PC-9 (cell line): ENCODE measurements at places on chromosomes 5 and 9. TPM values are rescaled to one million over a fixed set of nuclear protein-coding genes. Genes with fewer than 3 reads are reported as not detected.

The GCNT4 gene
- total RNA-seq, result 1.1 and 1.4 TPM in 2 replicates

GRCh38 chr5:81006947-81007636 lies 46.9 kb downstream of the RASGRF2 start:
- DNase-seq, result no peak

DNA sequence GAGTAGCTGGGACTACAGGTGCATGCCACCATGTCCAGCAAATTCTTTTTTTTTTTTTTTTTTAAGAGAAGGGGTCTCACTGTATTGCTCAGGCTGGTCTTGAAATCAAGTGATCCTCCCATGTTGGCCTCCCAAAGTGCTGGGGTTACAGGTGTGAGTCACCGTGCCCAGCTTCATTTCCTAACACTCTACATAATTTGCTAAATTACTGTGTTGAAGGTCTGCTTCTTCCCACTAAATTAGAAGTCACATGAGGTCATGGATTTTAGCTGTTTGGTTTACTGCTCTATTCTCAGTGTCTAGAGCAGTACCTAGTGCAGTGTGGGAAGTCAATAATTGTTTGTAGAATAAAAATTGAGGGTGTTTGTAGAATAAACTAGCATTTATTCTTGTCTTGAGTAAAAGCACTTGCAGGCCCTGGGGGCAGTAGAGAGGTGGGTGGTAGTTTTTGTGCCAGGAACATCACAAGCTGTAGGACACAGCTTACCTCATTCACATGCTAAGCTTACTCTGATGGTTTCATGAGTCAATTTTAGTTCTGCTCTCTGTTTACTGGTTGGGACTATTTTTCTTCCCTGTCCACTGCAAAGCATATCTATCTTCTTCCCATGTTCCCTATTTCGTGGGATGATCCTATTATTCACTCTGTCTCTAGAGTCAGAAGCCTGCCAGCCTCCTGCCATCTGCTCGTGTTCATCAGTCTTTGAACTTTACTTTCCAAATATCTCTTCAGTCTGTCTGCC lies 7.0 kb downstream of the TEX48 start:
- DNase-seq, result no peak

DNA sequence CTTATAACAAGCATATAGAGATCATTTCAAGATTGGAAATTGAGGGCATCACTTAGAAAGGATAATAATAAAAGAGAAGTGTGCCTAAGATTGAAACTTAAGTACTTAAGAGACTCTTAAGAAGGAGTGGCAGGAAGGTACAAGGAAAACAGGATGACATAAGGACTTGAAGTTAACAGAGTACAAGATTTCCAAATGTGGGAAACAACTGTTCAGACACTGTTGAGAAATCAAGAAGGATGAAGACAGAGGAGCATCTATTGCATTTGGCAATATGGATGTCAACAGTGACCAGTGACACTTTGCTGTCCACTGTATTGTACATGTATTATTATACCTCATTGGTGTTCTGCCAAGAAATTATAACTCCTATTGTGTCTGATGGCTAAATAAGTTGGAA lies 157.8 kb upstream of the PTGER4 start:
- no peak for DNase-seq

GRCh38 chr9:7376833-7377232 lies 422.7 kb downstream of the DMAC1 start:
- DNase-seq, result no peak

- no peak for DNase-seq
Measured at GRCh38 chr5:178433273-178433775, 156.9 kb downstream of the COL23A1 start.

- DNase-seq, result no peak
Measured at GRCh38 chr9:134318941-134319305, 7.3 kb upstream of the RXRA start.

GRCh38 chr5:10479154-10479721 lies 37.6 kb downstream of the ROPN1L start:
- DNase-seq, result peak; percentile 97

The NDFIP1 gene
- total RNA-seq, result 40.7 and 40.9 TPM in 2 replicates

DNA sequence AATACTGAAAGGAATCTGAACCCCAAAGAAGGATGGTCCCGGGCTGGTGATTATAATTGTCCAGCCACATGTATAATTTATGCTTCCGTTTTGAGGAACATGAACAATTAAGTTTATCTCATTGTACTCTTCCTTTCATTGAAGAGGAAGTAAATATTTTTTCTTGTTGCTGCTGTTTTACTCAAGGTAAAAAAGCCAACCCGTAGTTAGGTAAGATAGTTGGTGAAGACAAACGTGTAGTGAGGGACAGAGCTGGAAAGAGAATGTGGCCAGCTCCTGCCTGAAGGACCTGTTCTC lies 5.1 kb downstream of the RCL1 start:
- DNase-seq, result no peak

- DNase-seq, result no peak
Measured at GRCh38 chr5:14806456-14806855, 65.1 kb downstream of the ANKH start.
